ENCODE measurements at places on chromosomes 1 and 21. TPM values are rescaled to one million over a fixed set of nuclear protein-coding genes. Genes with fewer than 3 reads are reported as not detected.

The OR2T11 gene
- total RNA-seq: not detected

The LCE1D gene
- total RNA-seq: not detected

The PDZK1IP1 gene
- not detected for total RNA-seq

The ARHGAP30 gene
- 299 TPM for total RNA-seq

The RRP1 gene
- total RNA-seq: 30.8 TPM

The SLC9C2 gene
- not detected for total RNA-seq

The OVAAL gene
- not detected for total RNA-seq

The MACO1 gene
- total RNA-seq: 21.0 TPM

DNA sequence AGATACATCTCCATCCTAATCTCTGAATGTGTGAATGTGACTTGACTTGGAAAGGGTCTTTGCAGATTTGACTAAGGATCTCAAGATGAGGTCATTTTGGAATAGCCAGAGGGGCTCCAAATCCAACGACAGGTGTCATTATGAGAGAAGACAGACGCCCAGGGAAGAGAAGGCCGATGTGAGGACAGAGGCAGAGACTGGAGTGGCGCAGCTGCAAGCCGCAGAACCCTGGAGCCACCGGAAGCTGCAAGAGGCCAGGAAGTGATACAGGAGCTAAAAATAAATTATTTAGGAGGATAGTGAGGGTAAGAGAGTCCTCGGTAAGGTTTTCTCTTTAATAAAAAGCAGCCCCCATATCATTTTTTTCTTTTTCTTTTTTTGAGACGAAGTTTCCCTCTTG, 9.7 kb upstream of the AADACL4 start:
- no peak for DNase-seq

- DNase-seq: no peak
These were observed 21.6 kb upstream of the MAGOH start for GRCh38 chr1:53259932-53260331.

- DNase-seq: no peak
These were observed 38.6 kb downstream of the PAPPA2 start for GRCh38 chr1:176501599-176501998.

DNA sequence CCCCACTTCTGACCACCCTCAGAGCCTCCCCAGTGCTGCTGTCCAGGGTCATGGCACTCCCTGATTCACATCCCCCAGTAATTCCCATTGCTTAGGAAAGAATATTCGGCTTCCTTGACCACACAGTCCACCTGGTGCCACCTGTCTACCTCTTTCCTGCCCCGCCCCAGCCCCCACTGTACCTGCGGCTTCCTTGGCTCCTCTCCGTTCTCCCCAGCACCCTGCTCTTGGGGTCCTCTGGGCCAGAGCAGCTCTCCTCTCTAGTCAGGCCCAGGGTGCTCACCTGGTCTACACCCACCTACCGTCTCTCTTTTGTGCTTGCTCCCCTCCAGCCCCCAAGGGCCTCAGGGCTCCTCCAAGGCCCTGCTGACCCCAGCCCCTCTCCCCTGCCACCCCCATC, 142.6 kb downstream of the PEX14 start:
- DNase-seq: no peak

DNA sequence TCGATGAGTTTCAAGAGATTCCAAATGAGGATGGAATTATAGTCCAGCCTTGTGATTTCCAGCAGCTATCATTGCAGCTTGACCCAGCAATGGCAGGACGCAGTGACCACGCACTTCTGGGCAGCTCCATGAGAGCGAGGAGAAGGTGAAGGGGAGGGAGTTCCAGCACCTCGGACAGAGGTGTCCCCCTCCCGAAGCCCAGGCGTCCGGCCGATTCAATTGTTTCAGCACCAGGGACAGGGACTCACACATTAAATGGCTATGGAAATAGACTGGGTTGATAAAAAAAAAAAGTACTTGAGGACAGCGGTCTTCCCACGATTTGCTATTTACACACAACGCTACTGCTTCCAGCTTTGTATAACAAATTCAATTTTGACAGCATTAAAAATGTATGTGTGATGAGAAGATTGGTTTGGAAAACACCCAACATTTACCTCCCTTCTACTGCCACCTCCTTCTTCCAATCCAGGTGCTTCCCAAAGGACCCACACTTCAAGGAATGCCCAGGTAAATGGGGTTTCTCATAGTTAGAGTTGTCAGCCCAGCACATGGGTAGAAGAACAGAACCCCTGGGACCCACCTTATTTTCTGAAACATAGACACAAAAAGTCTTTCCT, 71.8 kb downstream of the DISP3 start:
- DNase-seq: no peak

GRCh38 chr21:15210235-15210678, 145.5 kb upstream of the NRIP1 start:
- no peak for DNase-seq

DNA sequence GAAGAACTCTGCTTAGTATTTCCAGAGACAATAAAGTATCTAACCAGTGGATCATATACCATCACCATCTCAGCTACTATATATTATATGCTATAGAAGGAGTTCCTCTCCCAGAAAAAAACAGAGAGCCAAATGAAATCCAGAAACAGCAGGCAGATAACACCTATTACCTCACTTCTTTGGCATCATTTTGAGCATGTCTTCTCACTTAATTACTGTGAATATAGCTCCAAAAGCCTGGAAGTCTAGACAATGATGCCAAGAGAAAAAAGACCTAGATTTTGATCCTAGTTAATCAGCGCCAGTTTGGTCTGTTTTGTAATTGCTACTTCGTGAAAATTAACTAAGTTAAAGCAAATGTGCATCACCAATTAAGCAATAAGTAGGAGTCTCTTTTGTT, 131.3 kb downstream of the EIF4G3 start:
- no peak for DNase-seq

- no peak for DNase-seq
These were observed 243 bp downstream of the ADAM15 start for GRCh38 chr1:155051342-155051776.

GRCh38 chr1:48466594-48466993, 5.4 kb downstream of the SPATA6 start:
- DNase-seq: no peak

DNA sequence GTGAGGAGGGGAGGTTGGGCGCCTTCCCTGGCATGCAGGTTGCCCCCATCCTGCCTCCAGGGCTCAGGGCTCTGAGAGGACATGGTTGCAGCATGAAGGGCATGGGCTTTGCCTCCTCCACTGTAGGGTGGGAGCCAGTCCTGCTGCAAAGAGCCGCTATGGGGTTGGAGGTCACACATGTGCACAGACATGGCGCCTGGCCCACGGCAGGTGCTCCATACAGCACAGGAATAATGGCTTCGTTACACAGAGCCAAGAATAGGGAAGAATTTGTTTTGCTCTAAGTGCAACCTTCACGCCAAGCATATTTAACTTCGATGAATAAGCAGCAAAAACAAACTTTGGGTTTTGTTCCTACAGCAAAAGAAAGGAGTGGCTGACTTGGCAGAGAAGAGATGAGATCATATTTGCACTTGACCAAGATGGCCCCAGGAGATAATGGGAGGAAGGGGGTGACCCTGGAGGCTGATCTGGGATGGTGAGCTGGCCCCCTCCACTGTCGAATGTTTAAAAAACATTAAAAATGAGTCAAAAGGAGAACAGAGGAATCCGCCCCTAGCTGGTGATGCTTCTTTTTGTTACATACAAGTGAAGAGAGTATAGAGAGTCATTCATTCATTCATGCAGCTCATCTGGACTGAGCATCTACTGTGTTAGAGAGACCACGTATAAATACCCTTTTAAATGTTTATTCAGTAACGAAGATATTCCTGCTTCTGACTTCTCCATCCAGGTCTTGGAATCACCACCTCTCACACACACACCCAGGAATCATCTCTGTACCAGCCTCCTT, 12.4 kb upstream of the C2CD2 start:
- no peak for DNase-seq

GRCh38 chr1:14782741-14783591, 184.5 kb downstream of the KAZN start:
- no peak for DNase-seq

- DNase-seq: no peak
These were observed 26.5 kb downstream of the KAZN start for GRCh38 chr1:14624941-14625340.

DNA sequence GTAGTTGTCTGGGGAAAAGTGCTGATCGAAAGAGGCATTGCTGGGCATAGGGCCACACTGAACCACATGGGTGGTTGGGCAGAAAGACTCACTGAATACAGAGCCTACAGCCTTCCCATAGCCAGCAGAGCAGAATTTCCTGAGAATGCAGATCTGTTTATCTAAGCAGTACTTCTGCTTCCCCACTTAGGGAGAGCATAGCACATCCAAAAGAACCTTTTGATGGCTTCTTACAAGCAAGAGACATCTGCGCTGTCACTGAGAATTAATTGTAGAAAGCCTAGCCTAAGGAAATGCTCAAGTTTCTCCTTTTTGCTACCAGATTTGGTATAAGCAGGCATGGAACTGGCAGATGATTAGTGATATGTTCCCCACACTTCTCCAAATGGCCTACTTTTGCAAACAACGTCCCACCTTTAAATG, 13.0 kb upstream of the KLHDC8A start:
- no peak for DNase-seq

DNA sequence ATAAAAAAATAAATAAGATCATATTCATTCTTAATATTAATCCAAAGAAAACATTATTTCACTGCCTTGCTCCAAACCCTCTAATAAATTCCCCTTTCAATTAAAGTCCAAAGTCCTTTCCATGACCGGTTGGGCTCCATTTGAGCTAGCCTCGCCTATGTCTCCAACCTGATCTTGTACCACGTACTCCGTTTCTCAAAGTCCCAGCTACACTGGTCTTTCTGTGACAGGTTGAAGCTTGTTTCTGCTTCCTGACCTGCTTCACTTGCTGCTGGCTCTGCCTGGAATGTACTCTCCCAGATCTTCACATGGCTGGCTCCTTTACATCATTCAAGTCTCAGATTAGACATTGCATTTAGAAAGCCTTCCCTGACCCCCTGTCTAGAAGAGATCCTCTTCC, 16.4 kb downstream of the RPL5 start:
- DNase-seq: no peak

DNA sequence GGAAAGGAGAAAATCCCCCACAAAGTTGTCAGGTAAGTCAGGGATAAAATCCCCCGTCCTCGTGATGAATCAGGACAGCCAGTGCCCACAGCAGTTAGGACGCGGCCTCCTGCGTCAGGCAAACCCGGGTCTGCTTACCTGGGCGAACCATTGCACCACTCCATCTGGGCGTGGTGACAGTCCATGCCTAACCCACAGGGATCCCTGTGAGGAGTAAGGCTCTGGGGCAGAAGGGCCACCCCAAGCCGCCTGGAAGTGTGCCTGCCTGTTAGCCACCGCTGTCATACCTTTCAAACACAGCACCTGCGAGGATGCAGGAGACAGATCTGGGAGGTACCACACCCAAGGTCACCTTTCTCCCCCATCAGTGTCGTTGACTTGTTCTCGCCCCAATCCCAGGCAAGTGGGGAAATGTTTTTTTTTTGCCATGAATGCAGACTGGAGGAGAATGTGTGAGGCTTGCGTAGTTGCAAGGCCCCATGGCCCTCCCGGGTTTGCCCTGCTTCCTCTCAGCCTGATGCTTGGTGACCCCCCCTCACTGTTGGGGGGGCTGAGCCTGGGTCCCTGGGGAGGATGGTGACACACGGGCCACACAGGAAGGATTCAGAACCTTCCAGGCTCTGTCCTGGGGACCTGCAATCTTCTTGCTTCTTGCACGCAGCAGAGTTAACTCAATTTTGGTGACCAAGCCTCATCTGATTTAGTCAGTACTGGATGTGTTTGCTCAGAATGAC, 107.0 kb downstream of the PGBD5 start:
- no peak for DNase-seq

DNA sequence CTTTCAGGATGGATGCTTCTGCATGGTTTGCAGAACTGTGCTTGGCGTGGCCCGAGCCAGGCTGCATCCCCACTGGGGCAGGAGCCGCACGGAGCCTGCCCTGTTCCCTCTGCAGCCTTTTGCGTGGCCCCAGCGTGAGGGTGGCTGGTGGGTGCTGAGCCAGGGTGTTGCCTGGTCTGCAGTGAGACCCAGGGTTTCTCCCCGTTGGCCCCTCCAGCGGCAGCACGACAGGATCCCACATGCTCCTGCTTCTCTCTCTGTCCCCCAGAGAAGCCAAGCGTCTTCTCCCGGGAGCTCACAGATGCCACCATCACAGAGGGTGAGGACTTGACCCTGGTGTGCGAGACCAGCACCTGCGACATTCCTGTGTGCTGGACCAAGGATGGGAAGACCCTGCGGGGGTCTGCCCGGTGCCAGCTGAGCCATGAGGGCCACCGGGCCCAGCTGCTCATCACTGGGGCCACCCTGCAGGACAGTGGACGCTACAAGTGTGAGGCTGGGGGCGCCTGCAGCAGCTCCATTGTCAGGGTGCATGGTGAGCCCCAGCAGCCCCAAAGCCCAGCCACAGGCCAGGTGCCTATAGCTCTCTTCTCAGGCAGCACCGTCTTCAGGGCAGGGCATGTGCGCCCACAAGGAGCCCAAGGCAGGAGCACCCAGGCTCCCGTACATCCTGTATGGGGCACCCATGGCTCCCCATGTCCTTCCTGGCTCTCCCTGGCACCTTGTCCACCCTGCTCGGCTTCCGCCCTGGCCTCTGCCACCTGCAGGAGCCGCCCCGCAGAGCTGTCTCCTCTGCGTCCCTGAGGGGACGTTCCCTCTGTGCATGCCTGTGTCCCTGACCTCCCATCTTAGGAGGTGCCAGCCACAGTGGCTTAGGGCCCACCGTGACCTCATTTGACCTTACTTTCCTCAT, 78.9 kb downstream of the OBSCN start:
- no peak for DNase-seq

GRCh38 chr1:47444297-47444561, 6.4 kb downstream of the FOXD2 start:
- no peak for DNase-seq

DNA sequence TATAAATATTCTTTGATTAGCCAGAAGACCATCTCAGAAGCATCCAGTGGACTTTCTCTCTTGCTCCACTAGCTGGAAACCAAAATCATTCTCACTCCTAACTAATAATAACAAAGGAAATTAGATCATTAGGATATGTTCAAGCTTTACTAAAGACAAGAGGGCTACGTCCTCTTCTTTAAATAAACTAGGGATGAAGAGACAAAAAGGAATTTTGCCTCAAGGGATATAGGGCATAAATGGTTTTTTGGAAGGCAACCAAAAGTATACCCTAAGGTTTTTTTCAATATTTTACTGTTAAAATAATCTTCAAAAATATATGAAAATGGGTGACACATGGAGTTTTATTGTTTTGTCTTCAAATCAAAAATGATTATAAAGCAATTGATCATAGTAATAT, 745.8 kb downstream of the MRPL39 start:
- DNase-seq: no peak

DNA sequence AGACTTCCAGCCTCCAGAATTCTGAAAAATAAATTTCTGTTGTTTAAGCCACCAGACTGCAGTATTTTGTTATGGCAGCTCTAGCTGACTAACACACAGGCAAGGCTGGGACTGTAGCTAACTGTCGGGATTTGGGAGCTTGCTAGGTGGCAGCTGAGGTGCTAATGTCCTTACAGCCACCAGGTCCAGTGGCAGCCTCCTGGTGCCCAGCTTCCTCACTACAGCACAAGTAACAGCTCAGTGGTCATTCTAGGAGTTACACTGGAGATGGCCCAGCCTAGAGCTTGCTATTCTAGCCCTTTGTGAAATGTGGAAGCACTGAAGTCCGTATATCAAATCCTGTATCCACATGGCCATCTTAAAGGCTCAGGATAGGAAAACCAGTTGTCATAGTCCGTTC, 4.3 kb upstream of the C1orf115 start:
- DNase-seq: no peak

GRCh38 chr1:155253797-155254196, 1.5 kb downstream of the ENTREP3 start:
- DNase-seq: no peak
